ENCODE measurements at places on chromosomes 13 and 19. TPM values are rescaled to one million over a fixed set of nuclear protein-coding genes. Genes with fewer than 3 reads are reported as not detected.

IL4I1 gene
- total RNA-seq = 1.5 TPM

ASF1B gene
- total RNA-seq = 2.5 TPM

BRSK1 gene
- total RNA-seq = not detected

PDE4A gene
- 15.2 TPM for total RNA-seq

SPRED3 gene
- not detected for total RNA-seq

F10 gene
- 10.8 TPM for total RNA-seq

KLF1 gene
- total RNA-seq = not detected

WDR88 gene
- total RNA-seq = not detected

FAM98C gene
- total RNA-seq = 7.4 TPM

FPR1 gene
- 52.4 TPM for total RNA-seq

AMH gene
- 1.1 TPM for total RNA-seq

FLT3LG gene
- total RNA-seq = 11.2 TPM

C19orf67 gene
- not detected for total RNA-seq

ZNF528 gene
- total RNA-seq = 10.3 TPM

ZNF835 gene
- 3.5 TPM for total RNA-seq

SIGLEC14 gene
- not detected for total RNA-seq

CYP2A6 gene
- not detected for total RNA-seq

NCAN gene
- not detected for total RNA-seq

CD37 gene
- total RNA-seq = 10.3 TPM

ANKLE1 gene
- 0.47 TPM for total RNA-seq

LIM2 gene
- not detected for total RNA-seq

NLRP5 gene
- total RNA-seq = not detected

CEACAM5 gene
- not detected for total RNA-seq

JAK3 gene
- 2.3 TPM for total RNA-seq

RAB3A gene
- total RNA-seq = not detected

KCNC3 gene
- 0.32 TPM for total RNA-seq

STARD13 gene
- 63.4 TPM for total RNA-seq

EPSTI1 gene
- total RNA-seq = 11.6 TPM

OVOL3 gene
- total RNA-seq = not detected

ZNF430 gene
- 10.8 TPM for total RNA-seq

PLPPR2 gene
- 13.6 TPM for total RNA-seq

CEACAM4 gene
- 1.7 TPM for total RNA-seq

KRTDAP gene
- not detected for total RNA-seq

KIR3DL1 gene
- 0.38 TPM for total RNA-seq

CLEC17A gene
- total RNA-seq = not detected

BRME1 gene
- not detected for total RNA-seq

ZNF112 gene
- 2.0 TPM for total RNA-seq

HOMER3 gene
- total RNA-seq = 16.6 TPM

CEACAM20 gene
- total RNA-seq = not detected

VSIG10L gene
- total RNA-seq = 0.96 TPM

PRRG2 gene
- 0.79 TPM for total RNA-seq

MAST1 gene
- total RNA-seq = not detected

ZNF132 gene
- 5.2 TPM for total RNA-seq

VN1R2 gene
- not detected for total RNA-seq

ACP7 gene
- total RNA-seq = not detected

BORCS8 gene
- 16.8 TPM for total RNA-seq

TEKTIP1 gene
- total RNA-seq = not detected

ZNF729 gene
- not detected for total RNA-seq

SLC46A3 gene
- total RNA-seq = 10.6 TPM

RNF17 gene
- total RNA-seq = 0.28 TPM

CFAP97D2 gene
- not detected for total RNA-seq
